Stimulated activated CD8-positive, alpha-beta memory T cell treated with anti-CD3 and anti-CD28 coated beads, Interleukin-15, amount 100 ng/mL, for 1 hour (primary cell): ENCODE measurements at places on chromosomes 1 and 21.

GRCh38 chr1:29450591-29450990 lies 214.3 kb downstream of the PTPRU start:
- DNase-seq, result no peak

DNA sequence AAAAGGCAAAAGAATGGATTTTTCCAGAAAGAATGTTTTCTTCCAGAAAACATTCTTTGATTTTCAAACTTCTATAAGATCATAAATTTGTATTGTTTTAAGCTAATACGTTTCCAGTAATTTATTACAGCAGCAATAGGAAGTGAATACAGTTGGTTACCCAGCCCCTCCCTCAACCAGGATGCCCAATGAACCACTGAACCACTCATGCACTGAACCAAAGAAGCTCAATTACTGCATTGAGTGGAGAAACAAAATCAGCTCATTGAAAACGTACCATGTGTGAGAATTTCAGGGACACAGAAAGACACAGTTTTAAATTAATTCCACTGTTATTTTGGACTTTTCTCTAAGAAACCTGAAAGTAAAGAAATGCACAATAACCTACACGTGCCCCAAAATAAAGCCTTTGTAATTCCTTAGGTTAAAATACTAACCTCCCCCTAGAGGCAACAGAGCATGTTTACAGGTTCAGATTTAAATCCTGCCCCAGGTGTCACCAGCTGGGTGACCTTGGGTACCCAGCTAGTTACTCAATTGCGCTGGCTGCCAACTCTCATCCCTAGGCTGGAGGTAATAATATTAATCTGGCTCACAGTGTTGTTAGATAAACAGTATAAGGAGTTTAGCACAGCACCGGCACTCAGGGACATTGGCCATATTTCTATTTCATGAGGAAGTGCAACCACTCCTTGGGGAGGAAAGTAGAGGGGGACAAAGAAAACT lies 111.7 kb downstream of the NMNAT2 start:
- no peak for DNase-seq

GRCh38 chr1:214271174-214271858 lies 9.6 kb upstream of the SMYD2 start:
- DNase-seq, result no peak

- no peak for DNase-seq
These were observed 96.3 kb downstream of the ARHGEF10L start for GRCh38 chr1:17635811-17636210.

DNA sequence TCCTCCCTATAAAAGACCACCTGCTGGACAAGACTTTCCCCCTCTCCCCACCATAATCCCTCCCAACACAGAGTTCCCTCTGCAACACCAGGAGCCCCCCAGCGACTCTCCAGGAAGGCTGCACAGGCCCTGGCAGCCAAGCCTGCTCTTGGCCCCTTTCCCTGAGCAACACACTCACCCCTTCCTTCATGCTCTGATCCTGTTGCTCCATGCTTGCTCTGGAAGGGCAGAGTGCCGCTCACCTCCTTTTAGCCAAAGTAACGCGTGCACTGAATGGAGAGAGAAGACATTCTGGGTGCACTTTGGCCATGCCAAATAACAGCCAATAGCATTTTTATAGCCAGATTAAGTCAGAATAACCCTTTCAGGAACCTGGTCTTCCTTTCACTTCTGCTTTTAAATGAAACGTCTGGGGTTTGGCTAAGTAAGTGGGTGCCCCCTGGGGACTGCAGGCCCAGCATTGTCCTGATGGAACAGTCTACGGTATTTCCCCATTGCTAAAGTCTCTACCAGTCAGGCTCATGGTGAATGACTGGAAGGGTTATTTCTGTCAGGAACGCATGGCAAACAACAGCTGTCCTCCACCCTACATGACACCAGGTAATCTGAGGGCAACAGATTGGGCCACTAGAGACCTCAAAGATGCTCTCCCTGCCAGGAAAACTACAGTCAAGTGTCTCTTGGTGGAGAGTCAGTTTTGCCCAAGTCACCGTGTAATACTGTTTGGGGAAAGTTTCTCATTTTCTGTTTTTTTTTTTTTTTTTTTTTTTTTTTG lies at the start of gene SLC2A5:
Gene SLC2A5 (minus strand): TSS at position 310 of the 775 bp plus-strand sequence. CDS start 99 bp downstream, at position 211.
- no peak for DNase-seq

DNA sequence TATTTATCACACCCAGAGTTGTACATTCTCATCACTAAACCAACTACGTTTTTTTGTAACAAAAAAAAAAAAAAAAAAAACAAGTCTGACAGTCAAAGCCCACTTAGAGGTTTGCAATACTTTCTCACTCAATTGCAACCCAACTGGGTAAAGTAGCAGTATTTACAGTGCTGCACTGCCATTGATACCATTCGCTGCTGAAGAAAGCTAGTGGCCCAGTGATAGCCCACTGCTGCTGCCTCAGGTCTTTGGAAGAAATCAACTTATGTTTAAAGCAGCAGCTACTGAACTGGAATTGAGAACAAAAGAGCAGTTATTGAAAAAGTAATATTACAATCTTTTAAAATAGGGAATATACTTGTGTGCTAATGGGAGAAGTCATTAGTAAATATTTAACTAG lies 2.7 kb downstream of the HNRNPU start:
- no peak for DNase-seq

GRCh38 chr1:40897513-40897912 lies 35.4 kb upstream of the CITED4 start:
- DNase-seq, result no peak

DNA sequence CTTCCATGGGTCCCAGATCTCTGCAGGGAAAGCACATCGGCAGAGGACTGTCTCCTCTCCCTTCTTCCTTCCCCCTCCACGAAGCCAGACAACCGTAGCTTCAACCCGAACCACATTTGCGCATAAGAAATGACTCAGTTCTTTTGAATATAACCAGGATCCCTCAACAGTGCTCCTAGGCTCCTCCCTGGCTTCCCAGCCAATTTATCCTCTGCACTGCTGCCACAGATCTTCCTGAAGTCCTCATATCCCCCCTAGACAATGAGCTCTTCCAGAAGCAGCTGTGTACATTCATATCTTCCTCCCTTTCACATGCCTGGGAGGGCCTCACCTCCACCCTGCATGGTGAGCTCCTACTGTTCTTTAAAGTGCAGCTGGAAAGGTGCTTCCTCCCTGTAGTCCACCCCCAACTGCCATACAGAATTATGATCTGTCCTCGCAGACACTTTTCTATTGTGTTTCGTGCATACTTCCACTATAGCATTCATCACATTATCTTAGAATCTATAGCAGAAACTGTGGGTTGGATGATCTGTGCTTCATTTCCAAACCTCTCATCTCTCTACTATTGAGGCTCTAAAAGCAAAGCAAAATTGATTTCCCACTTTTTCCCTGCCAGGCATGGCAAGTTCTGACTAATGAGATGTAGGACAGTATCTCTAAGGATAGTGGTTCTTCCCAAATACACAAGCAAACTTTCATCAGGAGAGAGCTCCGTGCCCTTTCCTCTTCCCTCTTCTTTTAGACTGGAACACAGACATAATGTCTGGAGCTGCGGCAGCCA lies 179.3 kb upstream of the HMGB4 start:
- DNase-seq, result no peak

DNA sequence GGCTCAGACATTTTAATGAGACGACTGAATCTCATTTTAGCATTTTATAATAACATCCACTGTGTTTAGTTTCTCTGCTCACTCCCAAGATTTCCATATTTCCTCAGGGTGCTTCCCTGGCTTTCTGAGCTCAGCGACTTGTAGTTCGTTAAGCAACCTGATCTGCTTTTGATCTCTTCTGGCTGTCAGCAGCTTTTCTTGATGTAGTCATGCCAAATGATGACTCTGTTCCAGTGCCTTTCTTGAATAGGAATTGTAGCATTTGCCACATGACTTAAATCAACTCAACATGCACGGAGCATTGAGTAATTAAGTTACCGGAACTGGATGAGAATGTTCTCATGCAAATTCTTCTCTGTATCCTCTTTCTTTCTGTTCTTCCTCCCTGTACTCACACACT lies 246.1 kb downstream of the FMN2 start:
- no peak for DNase-seq

- DNase-seq, result no peak
These were observed 94.1 kb downstream of the TGFBR3 start for GRCh38 chr1:91791691-91792488.

- DNase-seq, result no peak
These were observed 7.2 kb upstream of the TACSTD2 start for GRCh38 chr1:58584082-58584895.

DNA sequence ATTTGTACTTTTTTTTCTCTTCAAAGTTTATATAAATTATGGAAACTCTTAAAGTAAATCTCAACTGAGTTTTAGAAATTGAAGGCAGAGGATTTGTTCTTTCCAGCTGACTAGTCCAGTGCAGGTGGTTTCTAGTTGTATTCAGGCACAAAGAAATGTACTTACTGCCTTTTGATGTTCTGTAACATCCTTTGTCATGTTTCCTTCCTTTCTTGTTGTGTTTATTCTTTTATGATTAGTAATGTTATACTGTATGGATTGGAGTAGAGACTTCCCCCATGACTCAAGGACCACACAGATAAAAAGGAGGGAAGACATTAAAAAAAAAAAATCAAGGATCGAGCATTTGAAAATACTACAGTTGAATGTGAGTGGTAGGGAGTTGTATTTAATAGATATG lies 8.0 kb downstream of the HIPK1 start:
- DNase-seq, result no peak

GRCh38 chr1:5850503-5850902 lies 141.7 kb downstream of the NPHP4 start:
- no peak for DNase-seq

DNA sequence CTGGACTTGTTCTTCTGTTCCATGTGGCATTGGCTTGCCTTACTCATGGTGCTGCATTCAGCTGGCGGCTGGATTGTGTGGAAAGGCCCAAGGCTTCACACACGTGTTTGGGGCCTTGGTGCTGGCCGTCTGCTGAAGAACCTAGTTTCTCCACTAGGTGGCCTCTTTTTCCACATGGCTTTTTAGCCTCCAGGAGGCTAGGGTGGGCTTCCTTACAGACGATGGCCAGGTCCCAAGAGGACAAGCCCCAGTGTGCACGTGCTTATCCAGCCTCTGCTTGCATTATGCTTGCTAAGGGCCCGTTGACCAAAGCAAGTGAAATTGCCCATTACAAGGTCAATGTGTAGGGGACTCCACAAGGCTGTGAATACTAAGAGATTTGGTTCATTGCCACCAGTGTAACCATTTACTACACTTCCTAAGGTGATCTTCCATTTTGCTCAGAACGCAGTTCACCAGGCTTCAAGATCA lies 47.5 kb upstream of the FOXO6 start:
- no peak for DNase-seq

DNA sequence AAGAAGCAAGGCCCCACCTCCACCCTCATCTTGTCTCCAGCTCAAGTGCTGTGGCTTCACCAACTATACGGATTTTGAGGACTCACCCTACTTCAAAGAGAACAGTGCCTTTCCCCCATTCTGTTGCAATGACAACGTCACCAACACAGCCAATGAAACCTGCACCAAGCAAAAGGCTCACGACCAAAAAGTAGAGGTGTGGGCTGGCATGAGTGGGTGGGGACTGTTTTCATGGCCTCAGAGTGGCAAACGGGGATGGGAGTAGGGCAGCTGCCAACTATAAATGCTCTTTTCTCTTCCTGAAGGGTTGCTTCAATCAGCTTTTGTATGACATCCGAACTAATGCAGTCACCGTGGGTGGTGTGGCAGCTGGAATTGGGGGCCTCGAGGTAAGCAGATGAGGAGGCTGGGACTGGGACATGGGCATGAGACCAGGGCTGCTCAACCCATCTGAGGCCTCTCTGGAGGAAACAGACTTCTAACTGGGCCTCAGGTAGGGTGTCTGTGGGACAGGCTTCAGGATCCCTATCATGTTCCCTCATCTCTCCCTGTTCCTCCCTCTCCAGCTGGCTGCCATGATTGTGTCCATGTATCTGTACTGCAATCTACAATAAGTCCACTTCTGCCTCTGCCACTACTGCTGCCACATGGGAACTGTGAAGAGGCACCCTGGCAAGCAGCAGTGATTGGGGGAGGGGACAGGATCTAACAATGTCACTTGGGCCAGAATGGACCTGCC lies 8.8 kb upstream of the P3R3URF start:
- no peak for DNase-seq

DNA sequence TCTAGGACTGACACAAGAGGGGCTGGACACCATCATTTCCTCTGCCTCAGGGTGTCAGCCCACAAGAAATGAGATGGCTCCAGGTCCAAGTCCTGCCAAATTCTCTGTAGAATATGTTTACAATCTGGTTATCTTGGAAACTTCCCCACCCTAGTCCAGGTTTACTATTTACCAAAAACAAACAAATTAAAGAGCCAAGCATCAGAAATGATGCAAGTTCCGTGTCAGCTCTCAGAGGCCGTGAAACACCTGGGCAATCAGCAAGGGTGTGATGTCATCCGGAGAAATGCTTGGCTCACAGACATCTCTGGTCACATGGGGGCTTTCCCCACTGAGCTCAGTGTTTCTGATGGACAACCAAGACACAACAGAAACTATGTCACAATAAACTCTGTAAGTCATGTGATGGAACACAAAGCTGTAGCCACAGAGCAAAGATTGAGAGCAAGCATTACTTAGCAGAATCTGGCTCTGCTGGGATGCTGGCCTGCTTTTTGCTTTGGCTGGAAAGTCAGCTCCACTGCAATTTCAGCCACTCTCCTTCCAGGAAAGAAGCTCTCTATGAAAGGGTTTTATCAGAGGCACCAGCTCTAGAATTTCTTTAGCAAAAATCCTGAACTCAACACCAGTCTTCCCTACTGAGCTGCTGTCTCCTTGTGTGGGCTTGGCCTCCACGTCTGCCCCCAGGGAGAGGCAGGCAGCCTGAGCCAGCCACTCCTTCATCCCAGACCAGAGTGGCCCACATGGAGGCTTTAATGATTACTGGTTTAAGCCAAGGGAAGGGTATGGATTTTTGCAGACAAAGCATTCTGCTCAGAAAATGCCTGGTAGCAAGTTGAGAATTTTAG lies 55.9 kb downstream of the NENF start:
- DNase-seq, result no peak

DNA sequence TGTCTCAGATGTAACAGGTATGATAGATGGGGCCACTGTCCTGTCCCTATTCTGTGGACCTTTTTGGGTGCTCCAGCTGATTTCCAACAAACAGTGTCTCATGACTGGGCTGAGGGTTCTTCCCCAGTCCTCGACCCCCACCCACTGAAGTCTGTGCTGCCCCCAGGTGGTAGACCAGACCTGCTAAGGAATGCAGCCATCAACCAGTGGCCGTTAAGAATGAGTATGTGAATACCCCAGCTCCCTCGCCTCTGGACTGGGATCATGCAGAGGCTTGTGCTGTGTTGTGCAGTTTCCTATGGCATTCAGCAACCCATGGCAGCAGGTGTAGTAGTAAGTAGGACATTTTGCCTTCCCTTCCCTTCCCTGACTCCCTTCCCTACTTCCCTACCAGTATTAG lies 183.1 kb upstream of the KAZN start:
- DNase-seq, result no peak

GRCh38 chr1:13707164-13707563 lies 7.2 kb downstream of the PRDM2 start:
- no peak for DNase-seq
